ENCODE measurements at places on chromosomes 11 and 22.
A peak's percentile ranks its signal among the peaks of the same experiment; 100 is the strongest.

GRCh38 chr11:115168229-115168671, 336.0 kb downstream of the CADM1 start:
- DNase-seq: no peak

DNA sequence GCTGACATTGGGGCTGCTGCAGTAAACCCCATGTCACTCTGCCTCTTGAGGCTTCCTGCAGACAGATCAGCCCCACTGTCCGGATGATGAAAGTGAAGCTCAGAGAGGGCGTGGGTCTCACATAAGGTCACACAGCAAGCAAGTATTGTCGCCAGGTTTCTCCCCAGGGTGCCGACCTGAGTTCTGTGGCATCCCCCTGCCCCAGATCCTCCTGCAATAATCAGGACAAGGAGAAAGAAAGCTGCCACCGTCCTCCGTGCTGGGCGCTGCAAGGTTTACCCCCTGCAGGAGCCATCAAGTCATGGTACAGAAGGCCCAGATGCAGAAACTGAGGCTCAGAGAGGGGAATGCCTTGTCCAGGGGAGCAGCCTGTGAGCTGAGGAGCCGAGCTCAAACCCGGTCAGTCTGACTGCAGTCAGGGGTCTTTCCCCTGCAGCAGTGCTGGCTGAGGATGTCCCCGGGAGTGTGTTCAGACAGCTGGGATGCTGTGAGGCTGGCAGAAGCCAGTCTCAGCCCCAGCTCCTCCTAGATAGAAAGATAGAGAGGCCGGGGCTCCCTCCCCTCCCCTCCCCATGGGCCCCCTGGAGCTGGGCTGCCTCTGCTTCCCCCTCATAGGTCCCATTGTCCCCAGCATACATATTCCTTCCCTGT, 13.2 kb downstream of the EMID1 start:
- no peak for DNase-seq

DNA sequence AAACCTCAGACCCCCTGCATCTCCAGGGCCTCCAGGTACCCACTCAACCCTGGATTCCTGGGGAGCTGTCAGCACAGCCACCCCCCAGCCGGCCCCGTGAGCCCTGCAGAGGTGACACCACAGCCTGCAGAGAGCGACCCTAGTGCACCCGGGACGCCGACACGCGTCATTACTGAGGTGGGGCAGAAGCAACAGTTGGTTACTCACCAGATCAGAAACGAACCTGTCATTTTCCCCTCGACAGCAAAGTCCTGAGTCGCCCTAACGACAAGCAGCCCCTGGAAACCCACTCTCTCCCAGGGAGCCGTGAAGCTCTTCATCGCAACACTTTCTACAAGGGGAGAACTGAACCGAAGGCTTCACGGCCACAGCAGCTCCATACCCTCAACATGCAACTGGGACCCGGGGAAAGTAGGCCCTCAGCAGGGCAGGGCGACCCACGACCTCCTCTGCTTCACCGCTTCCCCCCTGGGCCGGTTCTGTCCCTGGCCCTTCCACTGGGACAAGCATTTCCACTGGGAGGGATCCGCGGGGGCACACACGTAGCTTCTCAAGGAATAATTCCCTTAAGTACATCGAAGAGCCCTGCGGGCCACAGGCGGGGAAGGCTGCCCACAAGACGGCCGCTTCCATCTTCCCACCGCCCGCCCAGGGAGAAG, 1.6 kb downstream of the BRD1 start:
- peak; percentile 76 for DNase-seq

- no peak for DNase-seq
Observed at GRCh38 chr11:113553235-113553634, 78.0 kb upstream of the DRD2 start.

DNA sequence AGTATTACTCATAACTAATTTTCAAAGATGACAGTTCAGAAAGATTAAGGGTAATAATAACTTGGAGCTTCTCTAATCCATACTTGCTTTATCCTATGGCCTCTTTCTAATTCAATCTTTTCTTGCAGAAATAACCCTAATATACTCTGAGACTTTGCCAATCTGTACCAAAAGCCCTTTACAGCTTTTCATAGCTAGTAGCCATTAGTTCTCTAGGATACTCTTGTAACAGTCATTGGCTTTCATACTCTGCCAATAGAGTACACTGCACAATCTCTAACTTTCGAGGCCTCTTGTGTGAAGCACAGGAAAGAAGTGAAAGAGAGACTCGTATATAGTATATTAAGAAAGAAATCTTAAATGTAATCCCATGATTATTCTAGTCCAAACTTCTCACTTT, 38.1 kb downstream of the SLC36A4 start:
- no peak for DNase-seq

DNA sequence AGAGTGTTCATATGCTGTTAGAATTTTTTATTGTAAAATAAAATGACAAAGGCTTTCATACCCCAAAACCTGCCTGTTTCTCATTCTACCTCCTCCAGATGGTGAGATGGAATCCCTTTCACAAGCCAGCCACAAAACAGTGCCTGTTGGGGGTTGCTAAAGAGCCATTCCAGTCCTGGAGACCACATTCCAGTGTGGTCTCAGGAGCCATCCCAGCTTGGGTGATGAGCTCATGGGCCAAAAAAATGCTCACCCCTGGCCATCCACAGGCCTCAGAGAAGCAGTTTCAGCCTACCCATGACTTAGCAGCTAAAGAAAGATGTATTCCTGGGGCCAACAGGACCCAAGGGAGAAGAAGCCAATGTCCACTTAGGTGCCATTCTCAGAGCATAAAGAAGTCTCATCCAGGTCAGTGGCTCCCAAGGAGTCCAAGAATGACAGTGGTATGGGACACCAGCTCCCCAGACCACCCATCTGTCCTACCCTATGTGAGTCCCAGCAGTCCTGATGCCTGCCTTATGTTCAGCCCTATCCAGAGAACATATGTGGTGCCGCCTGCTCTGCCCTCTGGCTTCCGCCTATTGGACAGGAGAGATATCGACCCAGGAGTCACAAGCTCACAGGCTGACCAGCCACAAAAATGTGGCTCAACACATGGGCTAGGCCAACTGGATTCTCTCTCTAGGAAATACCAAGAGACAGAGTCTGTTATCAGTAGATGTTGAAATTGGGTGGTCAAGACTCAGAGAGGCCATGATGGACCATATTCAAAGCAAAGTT, 26.4 kb downstream of the C11orf91 start:
- DNase-seq: no peak

DNA sequence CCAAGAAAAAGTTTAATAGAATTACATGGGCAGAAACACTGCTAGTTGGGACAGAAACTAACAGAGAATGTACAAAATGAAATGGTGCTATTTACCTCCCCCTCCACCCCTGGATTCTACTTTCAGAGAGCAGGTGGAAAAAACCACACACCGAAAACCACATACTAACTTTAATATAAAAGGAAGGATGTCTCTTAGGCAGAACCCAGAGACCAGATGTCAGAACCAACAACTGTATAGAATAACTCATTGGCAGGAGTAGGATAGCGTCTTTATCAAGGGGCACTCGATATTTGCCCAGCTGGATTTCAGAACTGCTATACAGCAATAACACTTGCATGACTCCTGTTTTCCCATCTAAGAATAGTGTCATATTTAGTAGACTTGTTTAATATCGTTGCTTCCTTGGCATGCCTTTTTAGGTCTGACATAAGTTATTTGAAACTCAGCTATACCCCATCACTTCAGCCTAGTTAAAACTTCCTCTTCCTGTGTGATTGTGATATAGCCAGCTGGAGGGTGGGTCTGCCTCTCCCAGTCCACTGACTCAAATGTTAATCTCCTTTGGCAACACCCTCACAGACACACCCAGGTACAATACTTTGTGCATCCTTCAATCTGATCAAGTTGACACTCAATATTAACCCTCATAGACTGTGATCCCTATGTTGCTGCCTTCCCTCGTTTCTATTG, 1.2 kb downstream of the SLC22A25 start:
- DNase-seq: no peak

GRCh38 chr22:35638410-35638809, 9.8 kb upstream of the APOL6 start:
- no peak for DNase-seq

DNA sequence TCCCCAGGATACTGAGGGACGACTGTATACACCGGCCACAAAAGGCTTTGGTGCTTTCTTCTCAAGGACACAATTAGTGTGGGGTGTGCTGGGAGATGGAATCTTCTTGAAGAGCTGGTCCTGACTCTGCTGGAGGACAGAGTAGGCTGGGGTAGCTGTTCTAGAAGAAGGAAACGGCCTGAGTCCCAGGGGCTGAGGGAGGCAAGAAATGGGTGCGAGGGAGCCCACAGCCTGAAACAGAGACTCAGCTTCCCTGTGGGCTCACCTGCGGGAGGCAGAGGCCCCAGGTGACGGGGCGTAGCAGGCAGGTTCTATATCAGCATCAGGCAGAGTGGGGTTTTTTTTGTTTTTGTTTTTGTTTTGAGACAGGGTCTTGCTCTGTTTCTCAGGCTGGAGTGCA, 36.6 kb downstream of the PARVG start:
- DNase-seq: no peak

- no peak for DNase-seq
Observed at GRCh38 chr22:35634015-35634414, 14.2 kb upstream of the APOL6 start.

DNA sequence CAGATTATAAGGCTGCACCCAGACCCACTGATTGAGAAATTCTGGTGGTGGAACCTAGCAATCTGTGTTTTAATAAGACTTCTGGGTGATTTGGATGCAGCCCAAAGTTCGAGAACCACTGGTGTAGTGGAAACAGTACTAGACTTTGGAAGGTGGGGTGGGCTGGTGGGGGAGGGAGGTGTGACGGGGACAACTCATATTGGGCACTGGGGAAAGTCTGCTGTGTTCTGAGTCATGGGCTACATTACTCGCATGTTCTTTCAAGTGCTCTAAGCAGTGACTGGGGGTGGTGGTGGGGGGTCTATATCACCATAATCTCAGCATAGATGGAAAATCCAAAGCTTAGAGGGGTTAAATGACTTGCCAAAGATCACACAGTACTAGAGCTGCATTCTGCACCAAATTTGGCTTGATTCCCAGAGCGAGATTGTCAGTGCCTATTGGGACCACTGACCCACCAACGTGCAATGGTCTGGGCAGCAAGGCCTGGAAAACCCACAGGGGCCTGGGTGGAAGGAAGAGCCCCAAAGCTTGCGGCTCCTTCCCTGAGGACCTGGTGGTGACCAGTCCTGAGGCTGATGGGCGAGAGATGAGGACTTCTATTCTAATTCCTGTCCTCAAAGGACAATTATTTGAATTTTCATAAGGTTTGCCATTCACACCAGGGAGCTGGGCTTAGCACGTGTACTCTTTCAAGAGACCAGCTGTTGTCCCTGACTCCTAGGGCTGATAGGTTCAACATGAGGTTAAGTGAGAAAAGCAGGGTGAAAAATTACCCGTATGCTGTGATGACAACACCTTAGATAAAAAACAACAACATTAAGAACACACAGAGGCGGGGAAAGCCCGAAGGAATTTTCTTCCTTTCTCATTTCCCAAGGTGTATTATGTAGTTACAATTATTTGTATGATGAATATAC, 77.5 kb upstream of the NARS2 start:
- peak; percentile 8 for DNase-seq

DNA sequence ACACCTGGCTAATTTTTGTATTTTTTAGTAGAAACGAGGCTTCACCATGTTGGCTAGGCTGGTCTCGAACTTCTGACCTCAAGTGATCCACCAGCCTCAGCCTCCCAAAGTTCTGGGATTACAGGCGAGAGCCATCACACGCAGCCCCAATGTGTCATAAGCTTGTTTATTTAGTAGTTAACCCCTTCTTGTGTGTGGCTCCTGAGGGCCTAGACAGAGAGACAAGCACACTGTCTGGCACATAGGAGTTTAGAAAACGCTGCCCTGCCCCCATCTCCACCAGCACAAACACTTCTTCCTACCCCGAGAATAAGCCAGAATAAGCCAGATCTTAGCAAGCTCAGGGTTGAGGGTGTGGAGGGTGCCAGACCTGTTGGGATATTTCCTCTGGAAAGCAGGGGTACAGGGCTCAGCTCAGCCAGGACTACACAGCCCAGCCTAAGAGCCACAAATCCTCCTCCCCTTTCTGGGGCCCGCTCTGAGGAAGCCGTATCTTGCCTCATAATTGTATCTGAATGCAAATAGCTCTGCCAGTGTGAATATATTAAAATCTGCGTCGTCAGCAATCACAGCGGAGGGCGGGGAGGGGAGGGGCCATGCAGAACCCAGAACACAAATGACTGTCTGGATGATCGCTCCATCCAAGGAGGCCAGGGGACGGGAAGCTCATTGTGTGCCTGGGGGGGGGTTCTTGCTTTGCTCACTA, 247.3 kb downstream of the MN1 start:
- no peak for DNase-seq

DNA sequence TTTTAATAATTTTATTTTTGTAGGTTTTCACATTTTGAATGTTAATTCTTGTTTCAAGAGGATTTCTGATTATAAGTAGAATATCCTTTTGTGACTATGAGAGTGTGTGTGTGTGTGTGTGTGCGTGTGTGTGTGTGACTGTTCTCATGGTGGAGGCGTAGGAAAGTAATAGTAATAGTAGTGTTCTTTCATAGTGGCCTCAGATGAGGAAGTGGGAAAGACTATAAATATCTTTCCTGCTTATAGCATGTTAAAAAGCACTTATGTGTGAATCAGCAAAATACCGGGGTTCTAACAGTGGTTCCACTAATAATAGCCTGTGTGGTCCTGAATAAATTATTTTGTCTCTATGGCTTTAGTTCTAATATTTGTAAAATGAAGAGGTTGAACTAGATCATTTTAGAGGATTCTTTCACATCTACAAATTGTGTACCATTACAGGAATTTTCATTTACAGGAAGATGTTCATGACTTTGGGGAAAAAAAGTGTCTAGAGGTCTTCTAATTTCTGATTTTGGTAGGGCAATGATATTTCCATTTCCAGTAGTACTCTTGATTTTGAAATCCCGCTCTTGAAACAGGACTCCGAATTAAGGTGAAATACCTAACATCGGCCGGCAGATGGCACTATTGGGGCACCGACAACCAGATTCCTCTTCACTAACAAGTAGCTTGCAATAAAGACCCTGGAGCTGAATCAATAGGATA, 29.9 kb upstream of the OR10G7 start:
- peak; percentile 76 for DNase-seq

GRCh38 chr11:119863236-119863635, 134.2 kb upstream of the NECTIN1 start:
- no peak for DNase-seq

GRCh38 chr11:29293825-29294224, 723.0 kb downstream of the KCNA4 start:
- DNase-seq: peak; percentile 7

DNA sequence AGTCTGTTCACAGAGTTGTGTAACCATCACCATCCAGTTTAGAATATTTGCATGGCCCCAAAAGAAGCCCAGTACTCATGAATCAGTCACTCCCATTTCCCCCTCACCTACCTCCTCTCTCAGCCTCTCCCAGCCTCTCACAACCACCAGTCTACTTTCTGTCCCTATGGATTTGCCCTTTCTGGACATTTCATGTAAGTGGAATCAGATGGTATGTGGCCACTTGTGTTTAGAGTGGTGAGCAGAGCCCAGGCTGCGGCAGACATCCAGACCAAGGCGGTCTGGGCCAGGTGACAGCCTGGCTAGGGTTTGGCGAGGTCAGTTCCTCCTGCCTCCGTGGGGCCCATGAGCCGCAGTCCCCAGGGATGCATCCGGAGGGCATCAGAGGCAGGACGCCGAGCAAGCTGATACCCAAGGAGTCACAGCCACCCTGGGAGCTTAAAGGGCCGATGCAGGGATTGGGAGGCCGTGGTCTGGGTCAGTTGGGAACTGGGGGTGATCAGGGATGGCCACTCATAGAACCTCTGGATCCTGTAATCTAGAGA, 53.3 kb upstream of the CLDN5 start:
- DNase-seq: no peak

GRCh38 chr11:112583261-112583893, 322.7 kb upstream of the PLET1 start:
- DNase-seq: peak; percentile 49

- DNase-seq: no peak
Observed at GRCh38 chr11:11782532-11783110, 59.2 kb upstream of the USP47 start.

Data from activated CD4-positive, alpha-beta T cell treated with anti-CD3 and anti-CD28 coated beads, Interleukin-10, Interleukin-2, amounts not matched to agents 100 ng/mL and 50 ng/mL, durations not matched to agents 16 hours and 8 hours (primary cell).